ENCODE measurements at places on chromosomes 6 and 20. TPM values are rescaled to one million over a fixed set of nuclear protein-coding genes. Genes with fewer than 3 reads are reported as not detected.

GRCh38 chr6:135073756-135074393, 19.3 kb upstream of the HBS1L start:
- DNase-seq, result no peak

Gene OPRL1
- 0.15 TPM for total RNA-seq

Gene TCF15
- total RNA-seq, result not detected

Gene PRR18
- not detected for total RNA-seq

Gene METTL24
- total RNA-seq, result 0.22 TPM

Data from lower leg skin (tissue), 4 donors.